SK-N-SH (cell line): ENCODE measurements at places on chromosomes 6 and 20.

- no peak overlapping the region for H3K27ac ChIP-seq
- peaks cover 3% of the 10 kb centered on the region for H3K4me1 ChIP-seq
- no peaks in the 10 kb centered on the region for H3K27me3 ChIP-seq
- DNase-seq = no peak
- no peaks in the 10 kb centered on the region; the same call in 1 of the 2 replicates for H3K36me3 ChIP-seq
Measured at GRCh38 chr6:17902974-17903373, 84.5 kb downstream of the KIF13A start.

- no peak overlapping the region for H3K27ac ChIP-seq
- H3K27me3 ChIP-seq = no peaks in the 10 kb centered on the region
- no peaks in the 10 kb centered on the region for H3K4me1 ChIP-seq
- no peak for DNase-seq
Measured at GRCh38 chr20:17809362-17810061, 109.7 kb downstream of the BANF2 start.

- H3K27ac ChIP-seq = no peak overlapping the region
- H3K4me3 ChIP-seq = no peak overlapping the region
- no peaks in the 10 kb centered on the region for H3K4me1 ChIP-seq
- no peaks in the 10 kb centered on the region for H3K36me3 ChIP-seq
Measured at GRCh38 chr20:11098888-11099287, 425.1 kb upstream of the JAG1 start.

DNA sequence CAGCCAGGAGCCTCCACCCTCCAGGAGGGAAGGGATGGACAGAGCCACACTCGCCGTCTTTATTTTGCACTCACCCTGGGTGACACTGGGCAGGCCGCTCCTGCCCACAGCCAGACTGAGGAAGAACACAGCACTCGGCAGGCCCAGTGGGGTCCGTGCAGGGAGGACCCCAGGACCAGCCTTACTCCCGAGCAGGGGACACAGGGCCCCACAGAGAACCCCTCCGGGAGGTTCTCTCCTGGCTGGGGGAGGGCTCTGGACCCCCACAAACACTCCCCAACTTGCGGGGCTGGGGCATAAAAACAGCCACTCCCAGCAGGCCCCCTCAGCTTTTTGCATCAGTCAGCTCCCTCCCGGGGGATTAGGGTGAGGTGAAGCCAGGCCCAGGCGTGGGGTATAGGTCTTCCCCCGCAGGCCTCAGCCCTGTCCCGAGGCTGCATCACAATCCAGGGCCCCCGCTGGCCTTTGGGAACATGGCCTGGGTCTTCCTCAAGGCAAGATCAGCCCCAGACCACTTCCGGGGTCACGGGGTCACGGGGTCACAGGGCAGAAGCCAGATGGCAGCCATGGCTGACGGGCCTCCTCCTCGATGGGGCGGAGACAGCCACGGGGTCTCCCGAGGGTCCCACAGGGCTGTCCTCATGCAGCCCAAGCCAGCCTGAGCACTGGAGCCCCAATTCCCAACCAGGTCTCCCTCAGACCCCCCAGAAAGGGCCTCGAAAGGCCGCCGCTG, 3.2 kb downstream of the TNFRSF6B start:
- H3K4me3 ChIP-seq = no peak overlapping the region
- peak; percentile 42 for DNase-seq
- H3K27me3 ChIP-seq = no peaks in the 10 kb centered on the region
- H3K4me1 ChIP-seq = peaks cover 30% of the 10 kb centered on the region; the same call in 1 of the 2 replicates
- peak overlapping the region; percentile 28 for H3K27ac ChIP-seq
- peaks cover 14% of the 10 kb centered on the region; the same call in 1 of the 2 replicates for H3K36me3 ChIP-seq

DNA sequence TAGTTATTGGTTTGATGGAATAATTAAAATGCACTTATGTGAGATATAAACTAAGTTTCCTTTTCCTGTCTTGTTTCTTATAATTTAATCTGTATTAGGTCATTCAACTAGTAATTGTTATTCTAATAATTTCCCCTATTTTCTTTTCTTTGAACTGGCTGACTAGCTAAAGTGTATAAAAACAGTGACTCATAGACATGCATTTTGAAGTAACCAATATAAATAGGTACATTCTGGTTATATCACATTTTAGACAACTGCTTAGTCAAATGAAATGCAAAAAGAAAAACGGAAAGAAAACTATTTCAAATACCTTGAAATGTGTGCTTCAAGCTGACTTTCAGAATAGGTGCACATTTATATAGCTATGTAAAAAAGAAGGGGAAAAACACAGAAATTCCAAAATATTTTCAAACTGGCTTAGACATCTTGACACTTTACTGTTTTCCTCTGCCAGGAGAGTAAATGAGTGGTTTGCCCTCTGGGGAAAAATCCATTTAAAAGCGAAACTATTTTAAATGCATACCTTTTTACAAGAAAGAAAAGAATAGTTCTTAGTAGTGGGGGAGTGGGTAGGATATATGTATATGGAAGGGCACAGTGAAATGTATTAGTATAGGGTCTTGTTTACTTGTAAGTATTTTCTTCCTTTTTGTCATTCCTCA, 28.3 kb downstream of the KCNQ5 start:
- no peak overlapping the region for H3K4me3 ChIP-seq
- peaks cover 7% of the 10 kb centered on the region for H3K36me3 ChIP-seq
- H3K27me3 ChIP-seq = no peaks in the 10 kb centered on the region
- no peak overlapping the region; the same call in 1 of the 2 replicates for H3K27ac ChIP-seq
- no peaks in the 10 kb centered on the region; the same call in 1 of the 2 replicates for H3K4me1 ChIP-seq
- DNase-seq = no peak

DNA sequence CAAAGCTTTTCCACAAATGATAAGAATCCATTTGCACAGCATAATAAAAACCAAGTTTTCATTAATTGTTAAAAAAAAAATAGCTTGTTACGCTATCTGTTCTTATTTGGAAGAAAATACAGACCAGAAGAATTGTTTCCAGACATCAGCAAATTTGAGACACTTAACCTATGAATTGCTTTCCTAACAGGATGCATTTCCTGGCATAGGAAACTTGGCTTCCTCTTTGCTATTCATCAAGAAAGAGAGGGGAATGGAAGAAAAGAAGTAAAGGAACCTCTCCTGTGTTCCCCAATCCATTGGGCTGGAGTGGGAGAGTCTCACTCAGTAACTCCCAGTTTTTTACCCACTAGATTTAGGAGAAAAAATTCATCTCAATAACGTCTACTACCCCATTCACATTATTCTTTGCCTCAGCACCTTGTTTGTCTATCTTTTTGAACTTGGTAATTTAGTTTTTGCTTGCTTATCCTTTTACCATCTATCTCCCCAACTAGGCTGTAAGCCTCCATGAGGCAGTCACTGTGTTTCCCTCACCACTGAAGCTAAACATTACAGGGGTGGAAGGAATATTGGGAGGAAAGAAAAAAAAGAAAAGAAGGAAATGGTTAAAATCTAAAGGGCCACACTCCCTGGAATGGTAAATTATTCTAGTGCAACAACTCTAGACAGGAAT, 150.3 kb downstream of the COL21A1 start:
- H3K4me1 ChIP-seq = peaks cover 26% of the 10 kb centered on the region; the same call in 1 of the 2 replicates
- H3K27ac ChIP-seq = no peak overlapping the region
- no peaks in the 10 kb centered on the region for H3K36me3 ChIP-seq
- no peaks in the 10 kb centered on the region for H3K27me3 ChIP-seq
- H3K4me3 ChIP-seq = no peak overlapping the region

DNA sequence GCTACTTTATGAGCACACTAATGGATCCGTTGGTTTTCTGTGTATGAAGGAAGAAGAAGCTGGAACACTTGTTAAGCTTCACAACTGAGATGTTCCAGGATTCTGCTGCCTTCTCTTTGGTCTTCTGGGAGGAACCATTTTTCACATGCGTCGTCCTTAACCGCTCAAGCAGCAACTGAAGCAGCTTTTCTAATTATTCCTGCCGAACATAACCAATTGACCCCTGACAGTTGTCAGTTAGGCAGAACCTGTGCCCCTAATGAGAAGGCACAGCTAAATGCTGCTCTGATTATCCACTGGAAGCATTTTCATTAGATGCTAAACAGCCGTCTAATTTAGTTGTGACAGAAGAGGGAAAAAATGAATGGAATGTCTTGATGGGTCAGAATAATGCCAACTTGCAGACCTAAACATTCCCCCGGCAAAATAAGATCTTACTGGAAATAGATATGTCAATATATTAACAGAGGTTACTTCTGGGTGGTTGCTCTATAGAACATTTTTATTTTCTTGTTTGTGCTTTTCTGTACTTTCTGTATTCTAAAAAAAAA, 85.0 kb upstream of the SMLR1 start:
- no peaks in the 10 kb centered on the region; the same call in 1 of the 2 replicates for H3K4me1 ChIP-seq
- no peaks in the 10 kb centered on the region for H3K36me3 ChIP-seq
- no peak overlapping the region for H3K4me3 ChIP-seq
- H3K27ac ChIP-seq = no peak overlapping the region
- H3K27me3 ChIP-seq = no peaks in the 10 kb centered on the region
- DNase-seq = no peak

DNA sequence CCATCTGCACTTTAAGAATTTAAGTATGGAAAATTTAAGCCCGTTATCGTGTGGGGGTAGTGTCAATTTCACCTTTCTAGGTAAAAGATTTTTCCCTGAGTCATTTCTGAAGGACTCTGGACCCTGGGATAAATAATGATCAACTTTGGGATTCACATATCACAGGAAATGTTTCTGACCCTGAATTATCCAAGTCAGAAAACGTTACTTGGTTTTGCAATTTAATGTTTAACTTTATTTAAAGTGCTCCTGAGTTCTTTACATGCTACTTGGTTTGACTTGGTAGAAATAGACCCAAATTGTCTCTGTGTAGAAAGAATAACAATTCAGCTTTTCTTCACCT, 1.5 kb upstream of the SLC17A3 start:
- H3K4me3 ChIP-seq = no peak overlapping the region
- no peak for DNase-seq
- H3K36me3 ChIP-seq = no peaks in the 10 kb centered on the region
- no peak overlapping the region for H3K27ac ChIP-seq
- H3K4me1 ChIP-seq = no peaks in the 10 kb centered on the region

DNA sequence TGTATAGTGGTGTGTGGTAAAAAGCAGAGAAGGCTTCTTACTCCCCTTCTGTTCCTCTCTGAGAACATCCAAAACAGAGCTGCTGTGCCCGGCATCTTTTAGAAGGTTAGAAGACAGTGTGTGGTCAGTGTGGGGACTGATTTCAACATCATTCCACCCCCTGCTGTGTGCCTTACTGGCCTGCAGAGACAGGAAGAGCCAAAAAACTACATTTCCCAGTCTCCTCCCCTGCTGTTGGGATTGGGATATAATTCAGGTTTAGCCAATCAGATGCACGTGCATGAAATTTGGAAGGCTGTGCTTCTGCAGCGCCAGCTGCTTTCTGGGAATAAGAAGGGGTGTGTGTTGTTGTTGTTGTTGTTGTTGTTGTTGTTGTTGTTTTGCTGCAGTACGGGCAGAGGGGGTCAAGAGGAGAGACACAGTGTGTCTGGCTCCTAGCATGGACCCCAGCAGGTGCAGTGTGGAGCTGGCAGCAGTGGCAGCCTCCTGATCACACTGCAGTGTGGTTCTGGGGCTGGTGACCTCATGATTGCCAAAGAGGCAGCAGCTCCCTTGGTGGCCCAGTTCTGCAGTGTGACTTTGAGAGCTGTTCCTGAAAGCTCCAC, 74.7 kb downstream of the MRPL14 start:
- H3K36me3 ChIP-seq = no peaks in the 10 kb centered on the region
- H3K4me3 ChIP-seq = no peak overlapping the region
- H3K27ac ChIP-seq = peak overlapping the region; percentile 94
- peak; percentile 60 for DNase-seq

DNA sequence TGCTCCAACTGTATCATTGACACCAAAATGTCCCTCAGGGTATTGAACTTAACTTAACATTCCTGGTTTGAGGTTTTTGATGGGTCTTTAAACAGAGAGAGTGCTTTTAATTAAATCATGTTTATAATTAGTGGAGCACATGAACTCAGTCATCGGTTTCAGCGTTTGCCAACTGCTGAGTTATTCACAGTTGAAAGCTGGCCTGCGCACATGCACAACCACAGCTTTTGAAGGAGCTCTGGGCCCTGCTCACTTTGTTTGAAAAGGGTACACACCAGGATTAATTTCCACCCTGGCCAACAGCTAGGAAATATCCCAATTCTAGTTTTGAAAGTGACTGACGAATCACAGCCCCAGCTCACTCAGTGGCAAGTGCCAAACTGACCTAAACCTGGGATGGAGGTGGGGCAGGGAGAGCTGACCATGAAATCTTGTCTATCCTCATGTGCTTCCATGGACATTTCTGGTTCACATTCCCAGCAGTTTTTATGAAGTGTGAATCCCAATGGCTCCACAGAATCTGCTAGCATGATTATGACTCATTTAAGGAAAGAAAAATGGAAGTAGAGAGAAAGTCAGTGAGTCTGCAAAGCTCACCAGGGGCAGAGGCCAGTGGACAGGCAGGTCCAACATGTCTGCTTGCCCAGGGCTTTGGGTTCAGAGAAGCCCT, 247.8 kb downstream of the FNDC1 start:
- H3K4me3 ChIP-seq = no peak overlapping the region
- no peak for DNase-seq
- no peak overlapping the region for H3K27ac ChIP-seq

DNA sequence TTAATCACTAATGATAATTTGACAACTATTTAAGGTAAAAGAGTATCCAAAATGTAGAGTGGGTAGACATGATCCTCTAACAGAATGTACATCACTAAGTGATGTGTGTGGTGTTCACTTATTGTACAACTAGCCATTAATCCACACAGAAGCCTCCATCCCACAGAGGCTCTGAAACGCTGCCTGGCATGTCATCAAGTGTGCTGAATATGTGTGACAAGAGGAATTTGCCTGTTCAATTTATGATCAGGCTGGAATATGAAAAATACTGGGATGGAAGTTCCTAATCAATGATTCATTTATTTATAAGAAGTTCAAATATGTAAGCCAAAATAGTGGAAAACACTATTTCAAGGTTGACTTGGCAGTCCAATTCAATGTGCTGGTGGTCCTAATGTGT, 72.4 kb downstream of the BACH2 start:
- H3K27ac ChIP-seq = no peak overlapping the region
- DNase-seq = no peak
- peaks cover 15% of the 10 kb centered on the region for H3K4me1 ChIP-seq
- no peaks in the 10 kb centered on the region for H3K36me3 ChIP-seq

DNA sequence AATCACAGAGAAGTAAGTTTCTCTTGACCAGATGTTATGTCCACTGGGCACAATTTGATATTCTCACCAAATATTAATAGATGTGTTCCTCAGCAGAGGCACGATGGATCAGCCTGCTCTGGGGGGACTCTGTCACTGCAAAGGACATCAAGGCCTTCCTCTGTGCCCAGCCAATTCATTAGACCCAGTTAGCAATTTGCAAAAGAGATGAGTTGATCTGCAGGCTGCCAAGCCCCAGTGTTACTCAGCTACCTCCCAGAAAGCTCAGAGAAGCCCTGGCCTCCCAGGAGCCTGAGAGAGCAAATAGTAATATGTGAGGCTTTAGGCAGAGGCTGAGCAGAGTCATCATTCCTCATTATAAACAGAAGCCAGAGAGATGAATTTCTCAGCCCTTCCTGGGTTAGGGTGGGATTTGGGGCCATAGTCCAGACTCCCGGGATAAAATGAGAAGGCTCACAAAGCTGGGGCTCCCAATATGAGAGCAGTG, 54.2 kb downstream of the ZNF831 start:
- no peaks in the 10 kb centered on the region; the same call in 1 of the 2 replicates for H3K27me3 ChIP-seq
- DNase-seq = no peak
- no peaks in the 10 kb centered on the region; the same call in 1 of the 2 replicates for H3K4me1 ChIP-seq
- H3K27ac ChIP-seq = no peak overlapping the region
- no peaks in the 10 kb centered on the region for H3K36me3 ChIP-seq

GRCh38 chr6:139828751-139829519, 454.5 kb upstream of the CITED2 start:
- no peaks in the 10 kb centered on the region for H3K36me3 ChIP-seq
- no peak overlapping the region for H3K27ac ChIP-seq
- H3K27me3 ChIP-seq = no peaks in the 10 kb centered on the region
- DNase-seq = no peak
- no peaks in the 10 kb centered on the region for H3K4me1 ChIP-seq
- no peak overlapping the region for H3K4me3 ChIP-seq

- H3K4me1 ChIP-seq = no peaks in the 10 kb centered on the region
- no peak overlapping the region for H3K4me3 ChIP-seq
- H3K27ac ChIP-seq = no peak overlapping the region
- DNase-seq = peak; percentile 20
Measured at GRCh38 chr20:58719971-58720371, 27.4 kb downstream of the NPEPL1 start.
